Sigmoid colon (tissue), 7 donors: ENCODE measurements at places on chromosomes 4 and X. TPM values are rescaled to one million over a fixed set of nuclear protein-coding genes. Genes with fewer than 3 reads are reported as not detected.

The SCLT1 gene
- polyA plus RNA-seq: 3.0 TPM

The TEX13B gene
- not detected for polyA plus RNA-seq

The AKAP14 gene
- polyA plus RNA-seq: not detected

The TMEM271 gene
- polyA plus RNA-seq: not detected

The HHIP gene
- polyA plus RNA-seq: 0.60 TPM

The ENAM gene
- not detected for polyA plus RNA-seq

The VCX3A gene
- not detected for polyA plus RNA-seq

The RAB41 gene
- polyA plus RNA-seq: not detected

The TMPRSS11F gene
- polyA plus RNA-seq: not detected

The PABPC5 gene
- not detected for polyA plus RNA-seq

The GALNT7 gene
- 22.7 TPM for polyA plus RNA-seq

The SPANXB1 gene
- not detected for polyA plus RNA-seq

The SLC7A11 gene
- polyA plus RNA-seq: 2.8 TPM

The COL4A5 gene
- polyA plus RNA-seq: 0.23 TPM

The FHDC1 gene
- 7.1 TPM for polyA plus RNA-seq

The DHRSX gene
- polyA plus RNA-seq: 12.5 TPM

The INTS6L gene
- 3.0 TPM for polyA plus RNA-seq

The TCEAL6 gene
- polyA plus RNA-seq: 0.63 TPM

The POF1B gene
- polyA plus RNA-seq: 69.4 TPM

The PNMA6F gene
- not detected for polyA plus RNA-seq

The TBX22 gene
- not detected for polyA plus RNA-seq

The MID1 gene
- polyA plus RNA-seq: 3.6 TPM

The SSX1 gene
- polyA plus RNA-seq: not detected

The CYP2U1 gene
- polyA plus RNA-seq: 0.69 TPM

The EDNRA gene
- polyA plus RNA-seq: 1.4 TPM

The CFAP299 gene
- polyA plus RNA-seq: not detected

The TRIM75 gene
- polyA plus RNA-seq: not detected

The NEIL3 gene
- polyA plus RNA-seq: 0.69 TPM

The L1CAM gene
- 2.4 TPM for polyA plus RNA-seq

The HERC3 gene
- 13.8 TPM for polyA plus RNA-seq

The RTL9 gene
- polyA plus RNA-seq: not detected

The NALF2 gene
- under 0.01 TPM for polyA plus RNA-seq

The TCEAL7 gene
- polyA plus RNA-seq: 7.2 TPM

The EMCN gene
- 3.1 TPM for polyA plus RNA-seq
